Renal pelvis (tissue), 12 donors: ENCODE measurements at places on chromosomes 6 and 20. TPM values are rescaled to one million over a fixed set of nuclear protein-coding genes. Genes with fewer than 3 reads are reported as not detected.

DNA sequence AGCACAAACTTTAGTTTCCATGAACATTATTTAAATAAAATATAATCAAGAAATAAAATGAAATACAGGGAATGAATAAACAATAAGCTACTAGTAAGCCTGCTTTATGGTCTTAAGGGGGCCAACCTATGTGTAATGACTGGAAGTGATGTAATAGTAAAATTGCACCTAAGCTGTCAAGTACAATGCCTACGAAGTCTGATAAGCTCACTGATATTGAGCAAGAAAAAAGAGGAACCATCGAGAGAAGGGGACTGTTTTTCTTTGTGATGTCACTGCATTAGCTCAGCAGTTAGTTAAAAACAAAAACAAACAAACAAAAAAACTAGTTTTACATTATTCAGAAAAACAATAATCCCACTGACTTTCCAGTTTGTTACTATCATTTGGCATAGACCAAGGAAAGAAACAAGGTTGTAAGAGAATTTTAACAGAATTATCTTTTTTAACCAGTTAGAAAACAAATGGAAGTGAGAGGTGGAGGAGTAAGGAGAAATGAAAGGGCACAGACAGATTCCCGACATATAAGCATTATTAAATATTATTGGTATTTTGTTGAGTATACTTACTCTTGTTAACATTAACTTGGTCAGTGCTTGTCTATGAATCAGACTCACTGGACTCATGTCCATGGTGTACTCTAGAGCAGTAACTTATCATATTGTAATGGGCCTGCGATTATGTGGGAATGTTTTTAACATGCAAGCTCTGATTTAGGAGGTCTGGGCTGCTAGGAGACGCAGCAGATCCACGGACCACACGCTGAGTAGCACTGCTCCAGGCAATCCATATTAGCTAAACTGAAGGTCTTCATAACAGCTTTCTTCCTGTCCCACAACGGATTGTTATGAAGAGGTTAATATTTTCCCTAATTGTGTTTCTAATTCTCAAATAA, 99.6 kb upstream of the HMGCLL1 start:
- DNase-seq = no peak

DNA sequence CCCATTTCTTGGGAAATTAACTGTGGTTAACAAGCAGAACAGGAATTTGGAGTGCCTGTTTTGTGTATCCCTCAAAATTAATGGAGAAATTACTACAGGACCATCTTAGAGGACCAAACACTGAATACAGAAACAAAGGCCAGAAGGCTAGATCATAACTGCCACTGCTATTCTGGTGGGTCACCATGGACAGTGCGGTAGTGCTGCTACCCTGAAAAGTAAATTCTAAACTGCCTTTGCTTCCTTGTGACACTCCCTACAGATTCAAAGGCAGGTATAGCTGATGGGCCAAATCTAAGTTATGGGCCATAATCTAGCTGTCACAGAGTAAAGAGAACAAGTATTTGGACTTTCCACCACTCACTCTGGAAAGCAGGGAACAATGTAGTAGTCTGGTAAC, 575.8 kb upstream of the ADGRB3 start:
- no peak for DNase-seq

- DNase-seq = no peak
These were observed 107.4 kb downstream of the TFAP2A start for GRCh38 chr6:10307476-10307875.

DNA sequence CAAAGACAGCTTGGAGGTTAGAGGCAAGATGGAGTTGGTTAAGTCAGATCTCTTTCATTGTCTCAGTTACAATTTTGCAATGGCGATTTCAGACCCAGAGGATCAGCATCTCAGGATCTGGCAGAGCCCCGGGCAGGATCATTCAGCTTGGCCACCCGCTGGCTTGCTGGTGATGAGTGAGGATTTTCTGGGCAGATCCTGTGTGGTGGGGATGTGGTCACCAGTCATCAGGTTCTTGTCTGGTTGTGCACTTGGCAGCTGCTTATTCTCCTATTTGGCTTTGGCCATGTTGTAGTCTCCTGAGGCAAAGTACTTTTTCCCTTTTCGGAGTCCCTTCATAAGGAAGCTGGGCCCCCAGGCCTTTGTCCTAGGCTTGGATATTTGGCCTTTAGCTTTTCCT, 953.9 kb downstream of the KIF16B start:
- DNase-seq = no peak

- DNase-seq = no peak
These were observed 44.9 kb downstream of the ISM1 start for GRCh38 chr20:13265941-13266340.

DNA sequence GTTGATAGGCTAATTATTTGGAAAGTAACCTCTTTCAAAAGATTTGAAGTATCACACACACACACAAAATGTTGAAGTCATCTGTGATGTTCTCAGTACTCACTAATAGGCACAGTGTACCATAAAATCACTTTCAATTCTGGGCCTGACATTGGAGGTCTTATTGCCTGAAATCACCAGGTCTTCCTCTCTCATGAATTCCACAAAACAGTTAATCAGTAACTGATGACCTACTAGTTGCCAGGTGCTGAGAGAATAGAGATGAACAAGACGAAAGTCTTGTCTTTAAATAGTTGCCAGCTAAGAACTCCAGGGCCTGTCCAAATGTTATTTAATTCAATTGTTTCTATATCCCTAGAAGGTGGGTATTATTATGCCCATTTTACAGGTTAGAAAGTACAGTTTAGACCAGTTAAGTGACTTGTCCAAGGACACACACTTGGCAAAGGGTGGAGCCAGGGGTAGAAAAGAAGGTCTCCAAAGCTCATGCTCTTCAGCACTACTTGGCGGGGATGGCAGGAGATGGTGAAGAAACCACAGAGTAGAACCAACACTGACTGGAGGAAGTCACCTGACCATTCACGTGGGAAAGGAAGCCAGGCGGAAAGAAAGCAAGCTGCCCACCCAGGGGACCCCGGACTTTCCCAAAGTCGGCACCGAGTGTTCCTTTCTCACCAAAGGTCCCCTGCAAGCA, 116.4 kb downstream of the KIF6 start:
- no peak for DNase-seq

DNA sequence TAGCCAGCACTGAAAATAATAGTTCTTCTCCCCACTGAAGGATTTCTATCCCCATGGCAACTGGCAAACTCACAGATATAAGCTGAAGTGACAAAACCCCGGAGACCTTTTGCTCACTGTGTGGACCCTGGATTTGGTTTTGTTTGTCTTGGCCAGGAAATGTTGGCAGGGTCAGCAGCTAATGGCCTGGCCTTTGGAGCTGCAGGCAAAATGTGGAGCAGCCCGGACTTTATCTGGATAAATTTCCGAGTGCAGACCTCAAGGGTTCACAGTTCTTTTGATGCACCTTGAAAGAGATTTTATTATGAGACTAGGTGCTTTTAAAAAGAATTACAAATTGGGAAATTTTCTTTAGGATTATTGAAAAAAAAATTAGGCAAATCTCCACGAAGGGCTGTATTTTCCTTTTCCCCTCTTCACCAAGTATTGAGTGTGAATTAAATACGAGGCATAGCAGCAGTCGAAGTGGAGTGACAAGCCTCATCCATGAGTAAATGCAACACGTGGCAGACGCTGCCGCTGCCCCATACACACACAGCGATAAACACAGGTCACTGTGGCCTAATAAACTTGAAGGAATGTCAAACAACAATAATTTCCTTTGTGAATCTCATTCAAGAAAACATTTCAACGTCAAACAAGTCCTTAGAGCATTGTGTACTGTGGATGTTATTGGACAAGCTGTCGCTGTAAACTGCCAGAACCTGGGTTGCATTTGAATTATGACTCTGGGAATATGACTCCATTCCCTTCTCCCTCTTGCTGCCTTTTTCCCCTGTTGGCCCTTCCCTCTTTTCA, 35.1 kb upstream of the CCN6 start:
- peak; percentile 53 for DNase-seq

GRCh38 chr6:30720738-30721197, 616 bp downstream of the TUBB start:
- DNase-seq = no peak

DNA sequence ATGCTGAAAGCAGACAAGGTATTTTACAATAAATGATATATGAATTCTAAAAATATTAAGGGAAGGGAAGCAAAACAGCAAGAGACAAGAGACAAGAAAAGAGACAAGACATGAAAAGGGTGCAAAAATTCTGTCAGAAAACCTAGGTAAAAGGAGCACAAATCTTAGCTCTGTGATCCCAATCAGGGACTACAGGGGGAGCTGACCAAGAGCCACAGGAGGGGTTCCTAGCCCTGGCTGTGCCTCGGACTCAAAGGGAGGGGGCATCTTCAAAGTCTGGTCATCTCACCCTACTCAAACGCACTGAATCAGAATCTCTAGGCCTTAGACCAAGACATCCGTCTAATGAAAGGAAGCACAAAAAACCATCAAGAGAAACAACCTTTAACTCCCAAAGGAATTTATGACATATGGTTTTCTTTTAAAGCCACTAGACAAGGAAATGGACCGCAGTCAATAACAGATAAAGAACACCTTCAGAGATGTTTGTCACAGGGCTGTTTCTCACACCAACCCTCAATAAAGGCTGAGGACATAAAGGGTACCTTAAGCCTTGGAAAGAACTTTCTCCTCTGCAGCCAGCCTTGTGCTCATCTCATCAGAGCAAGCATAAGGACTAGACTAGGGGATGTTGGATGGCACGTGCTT, 130.4 kb upstream of the CDYL start:
- DNase-seq = no peak

- DNase-seq = no peak
These were observed 146.7 kb downstream of the TRIM27 start for GRCh38 chr6:28777147-28777461.

GRCh38 chr6:106462923-106463557, 102.5 kb downstream of the CRYBG1 start:
- DNase-seq = no peak

GRCh38 chr6:90118581-90118980, 178.1 kb downstream of the BACH2 start:
- no peak for DNase-seq

DNA sequence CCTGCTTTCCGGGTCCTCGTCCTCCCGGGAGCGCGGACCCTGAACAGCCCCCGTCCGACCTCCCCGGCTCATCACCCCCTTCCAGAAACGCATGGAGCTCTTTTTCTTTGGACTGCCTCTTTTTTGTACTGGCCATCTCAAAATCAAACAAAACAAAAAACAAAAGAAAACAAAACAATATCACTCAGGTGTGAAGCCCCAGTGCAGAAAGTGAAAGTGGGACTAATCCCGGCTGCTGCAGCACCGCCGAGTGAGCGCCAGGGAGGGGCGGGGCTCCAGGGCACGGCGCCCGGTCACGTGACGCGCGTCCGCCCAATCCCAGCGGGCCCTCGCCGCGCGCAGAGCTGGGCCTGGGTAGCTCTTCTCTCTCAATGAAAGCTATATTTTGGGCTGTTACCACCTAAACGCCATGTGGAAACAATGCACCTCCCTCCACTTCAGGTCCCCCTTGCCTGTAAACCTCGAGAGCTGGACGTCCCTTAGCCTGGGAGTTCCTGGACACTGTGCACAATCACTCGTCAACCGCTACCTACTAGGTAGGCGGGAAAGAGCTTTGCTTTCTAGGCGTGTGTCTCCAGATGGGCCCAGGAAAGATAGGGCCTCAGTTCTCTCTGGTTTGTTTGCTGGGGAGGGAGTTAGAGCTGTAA, 93.7 kb upstream of the PRDM1 start:
- peak; percentile 81 for DNase-seq

Gene C6orf141
- polyA plus RNA-seq = 1.0 TPM

Gene VWA7
- polyA plus RNA-seq = 14.0 TPM

Gene IRF4
- polyA plus RNA-seq = 0.55 TPM

Gene BTBD3
- polyA plus RNA-seq = 80.7 TPM
